ENCODE measurements at places on chromosomes 2 and 18.

DNA sequence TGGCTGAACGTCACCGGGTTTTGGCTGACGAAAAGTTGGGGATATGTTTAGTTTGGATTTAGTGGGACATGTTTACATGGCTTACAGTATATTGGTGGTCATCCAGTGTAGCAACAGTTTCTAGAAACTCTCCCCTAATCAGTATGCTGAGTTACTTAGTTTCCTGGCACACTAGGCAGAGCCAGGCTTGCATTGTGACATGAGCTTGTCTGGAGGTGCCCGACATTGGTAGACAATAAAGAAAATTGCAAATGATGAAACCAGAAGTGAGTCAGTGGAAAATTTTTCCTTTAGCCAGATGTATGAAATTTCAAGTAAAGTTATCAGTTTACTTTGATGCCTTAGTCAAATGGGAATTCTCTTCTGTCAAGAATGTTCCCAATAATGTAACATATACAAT lies 276.1 kb downstream of the RDH14 start:
- no peak for DNase-seq

DNA sequence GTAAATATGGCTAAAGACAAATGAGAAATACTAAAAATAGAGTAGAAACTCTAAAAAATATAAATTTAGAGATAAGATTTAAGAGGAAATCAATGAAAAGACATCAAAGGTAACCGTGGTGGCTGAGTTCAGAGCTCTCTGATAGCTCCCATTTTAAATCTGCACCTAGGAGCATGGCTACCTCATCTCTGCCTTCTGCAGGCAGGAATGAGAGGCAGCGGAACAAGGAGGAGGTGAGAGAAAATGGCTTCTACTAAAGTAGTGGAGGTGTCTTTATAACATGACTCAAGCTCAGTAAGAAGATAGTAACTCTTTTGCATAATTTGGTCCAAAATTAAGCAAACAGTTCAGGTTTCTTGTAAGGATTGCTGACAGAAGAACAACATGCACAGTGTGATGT lies 758.7 kb upstream of the FSHR start:
- DNase-seq, result no peak

DNA sequence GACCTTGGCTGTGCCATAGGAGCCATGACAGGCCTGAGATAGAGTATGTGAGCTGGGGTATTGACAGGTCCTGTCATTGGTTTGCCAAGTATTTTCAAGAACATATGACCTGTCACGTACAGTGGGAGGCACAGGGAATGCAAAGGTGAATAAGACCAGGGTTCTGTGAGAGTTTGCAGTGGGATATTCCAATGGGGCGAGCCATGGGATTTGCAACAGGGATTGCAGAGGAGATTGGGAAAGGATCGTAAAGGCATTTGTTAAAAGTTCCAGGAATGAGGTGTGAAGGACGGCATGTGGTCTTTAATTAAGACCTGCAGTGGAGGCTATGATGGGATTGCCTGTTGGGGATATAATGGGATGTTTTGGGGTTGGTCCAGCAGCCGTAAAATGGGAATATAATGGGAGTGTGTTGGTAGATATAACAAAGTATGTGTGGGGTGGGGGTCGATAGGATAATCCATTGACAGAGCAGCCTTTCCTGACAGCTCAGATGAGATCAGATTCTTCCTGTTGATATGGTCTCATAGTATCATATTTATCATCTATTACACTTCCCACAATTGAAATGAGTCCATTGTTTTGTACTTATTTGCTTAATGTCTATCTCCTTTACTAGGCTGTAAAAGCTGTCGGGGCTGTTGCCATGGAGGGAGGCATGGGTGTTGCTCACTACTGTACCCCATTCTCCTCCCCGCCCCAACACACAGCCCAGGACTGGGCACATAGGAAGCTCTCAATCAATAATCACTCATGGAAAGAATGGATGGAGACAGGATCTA lies 38.1 kb downstream of the PKDCC start:
- no peak for DNase-seq

GRCh38 chr2:3704692-3705091 lies 1.3 kb downstream of the DCDC2C start:
- no peak for DNase-seq

DNA sequence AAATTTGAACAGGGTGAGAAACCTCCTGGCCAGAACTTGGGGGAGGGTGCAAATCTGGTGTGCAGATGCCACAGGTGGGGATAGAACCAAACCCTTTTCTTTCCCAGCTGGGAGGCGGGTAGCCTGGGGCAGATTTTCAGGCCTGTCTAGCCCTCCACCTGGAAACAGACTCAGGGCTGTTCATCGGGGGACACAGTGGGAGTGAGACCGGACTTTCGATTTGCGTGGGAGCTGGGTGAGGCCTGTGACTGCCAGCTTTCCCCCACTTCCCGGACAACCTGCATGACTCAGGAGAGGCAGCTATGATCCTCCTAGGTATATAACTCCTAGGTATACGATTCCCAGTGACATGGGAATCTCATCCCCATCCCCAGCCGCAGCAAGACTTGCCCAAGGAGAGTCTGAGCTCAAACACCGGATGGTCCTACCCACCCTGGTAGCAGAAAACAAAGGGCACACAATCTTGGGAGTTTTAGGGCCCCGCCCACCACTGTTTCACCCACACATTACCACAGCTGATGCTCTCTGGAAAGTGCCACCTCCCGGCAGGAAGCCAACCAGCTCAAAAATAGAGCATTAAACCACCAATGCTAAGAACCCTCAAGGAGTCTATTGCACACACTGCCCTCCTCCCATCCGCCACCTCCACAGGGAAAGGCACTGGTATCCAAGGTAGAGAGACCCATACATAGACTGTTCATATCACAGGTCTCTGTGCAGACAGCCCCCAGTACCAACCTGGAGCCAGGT lies 92.5 kb downstream of the BARD1 start:
- DNase-seq, result no peak

DNA sequence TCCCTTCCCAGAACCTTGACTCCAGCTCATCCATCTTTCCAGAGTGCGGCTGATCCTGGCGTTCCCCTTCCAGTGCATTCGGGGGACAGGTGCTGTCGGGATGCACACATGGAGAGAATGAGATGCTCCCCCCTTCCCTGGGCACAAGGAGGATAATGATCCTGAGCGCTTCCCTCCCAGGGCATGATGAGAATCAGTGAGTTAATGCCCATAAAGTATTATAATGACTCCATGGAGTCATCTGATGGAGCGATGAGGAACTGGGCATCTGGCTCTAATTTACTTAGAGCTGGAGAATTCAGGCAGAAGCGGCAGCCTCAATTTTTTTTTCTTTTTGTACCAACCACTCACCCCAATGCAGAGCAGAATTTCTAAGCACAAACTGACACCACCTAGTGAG lies 79.6 kb upstream of the SKOR2 start:
- no peak for DNase-seq

DNA sequence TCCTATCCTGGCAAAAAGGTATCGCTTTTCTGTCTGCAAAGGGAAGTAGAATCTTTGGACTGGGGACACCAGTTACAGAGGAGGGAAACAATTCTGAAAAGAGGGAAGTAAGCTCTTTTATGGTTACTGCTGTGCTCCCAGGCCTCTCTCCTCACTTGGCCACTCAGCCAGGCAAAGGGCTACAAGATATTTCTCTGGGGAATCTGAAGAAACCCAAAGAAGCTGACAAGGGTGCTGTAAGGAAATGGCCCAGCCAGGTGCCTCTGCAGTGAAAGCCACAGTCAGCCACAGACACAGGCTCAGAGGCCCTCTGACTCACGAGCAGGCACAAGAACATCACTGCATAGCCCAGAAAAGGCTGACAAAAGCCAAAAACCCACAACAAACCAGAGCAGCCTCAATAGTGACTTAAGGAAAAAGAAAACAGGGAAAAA lies 5.8 kb downstream of the HDLBP start:
- DNase-seq, result peak; percentile 24
